ENCODE measurements at places on chromosomes 2 and 18. TPM values are rescaled to one million over a fixed set of nuclear protein-coding genes. Genes with fewer than 3 reads are reported as not detected.

Gene PRSS56
- 1.5 TPM for polyA plus RNA-seq

Gene BMP10
- not detected for polyA plus RNA-seq

GRCh38 chr2:236158969-236159777, 9.0 kb downstream of the GBX2 start:
- DNase-seq, result no peak

DNA sequence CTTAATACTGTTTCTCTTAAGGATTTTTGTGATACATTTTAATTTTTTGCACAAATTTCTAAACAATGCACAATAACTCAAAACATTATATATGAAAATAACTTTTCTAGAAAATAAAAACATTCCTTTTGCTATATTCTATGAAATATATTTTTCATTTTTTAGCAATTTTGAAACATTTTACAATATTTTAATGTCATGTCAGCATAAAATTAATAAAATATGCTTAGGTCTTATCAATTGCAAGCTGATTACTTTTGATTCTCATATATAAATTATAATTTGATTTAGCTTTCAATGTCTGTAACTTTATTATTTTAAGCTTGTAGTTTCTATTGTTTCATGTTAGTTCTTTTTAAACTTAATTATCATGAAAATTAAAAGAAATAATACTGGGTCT, 898.7 kb downstream of the TMEM182 start:
- no peak for DNase-seq

GRCh38 chr2:4732560-4732959, 959.6 kb upstream of the SOX11 start:
- DNase-seq, result no peak

DNA sequence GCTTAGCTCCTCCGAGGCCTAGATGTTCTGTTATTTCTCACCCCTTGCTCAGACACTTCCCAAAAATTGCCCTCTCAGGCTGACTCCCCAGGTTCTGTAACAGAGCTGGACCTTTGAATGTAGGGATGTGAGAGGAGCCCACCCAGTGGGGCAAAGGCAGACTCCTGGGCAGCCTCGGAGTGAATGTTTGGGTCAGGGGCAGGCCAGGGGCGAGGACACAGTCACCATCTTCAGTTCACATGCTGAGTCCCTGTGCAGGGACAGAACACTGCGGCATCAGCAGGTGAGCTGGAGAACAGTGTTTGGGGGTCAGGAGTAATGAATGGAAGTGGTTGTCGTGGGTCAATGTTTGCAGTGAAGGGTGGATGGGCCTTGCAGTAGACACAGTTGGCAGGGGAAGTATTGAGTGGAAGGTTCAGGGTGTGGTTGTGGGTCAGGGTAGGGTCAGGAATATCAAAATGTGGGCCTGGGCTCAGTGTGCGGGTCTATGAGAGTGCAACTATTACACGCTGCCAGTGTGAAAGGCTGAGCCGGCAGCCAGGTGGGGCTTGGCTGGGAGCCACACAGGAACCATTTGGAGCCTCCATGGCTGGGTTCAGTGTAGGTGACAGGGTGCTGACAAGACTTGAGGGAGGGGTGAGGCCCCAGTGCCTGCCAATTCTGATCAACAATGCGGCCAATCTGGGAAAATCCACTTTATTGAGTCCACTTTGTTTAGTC, 4.4 kb downstream of the IHH start:
- no peak for DNase-seq

Gene UGT1A6
- polyA plus RNA-seq, result not detected

DNA sequence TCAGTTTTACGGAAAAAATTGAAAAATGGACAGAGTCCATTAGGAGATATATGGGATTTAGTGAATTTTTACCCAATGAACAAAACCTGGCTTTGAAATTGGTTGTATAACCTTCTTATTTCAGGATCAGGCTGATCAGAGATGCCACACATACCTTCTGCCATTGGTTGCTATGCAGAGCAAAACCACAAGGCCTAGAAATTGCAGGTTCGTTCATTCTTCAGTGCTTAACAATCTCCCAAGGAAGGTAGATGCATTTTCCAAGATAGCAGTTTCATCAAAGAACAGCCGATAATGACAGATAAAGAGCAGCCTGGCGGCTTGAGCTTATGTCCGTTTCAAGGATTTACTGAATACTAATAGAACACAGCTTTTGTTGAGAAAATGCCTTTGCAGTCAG, 868.8 kb downstream of the EPHA4 start:
- no peak for DNase-seq

- DNase-seq, result no peak
Measured at GRCh38 chr2:143503280-143503679, 374.1 kb downstream of the ARHGAP15 start.
